Effector memory CD4-positive, alpha-beta T cell (primary cell): ENCODE measurements at places on chromosomes 3 and 15.

DNA sequence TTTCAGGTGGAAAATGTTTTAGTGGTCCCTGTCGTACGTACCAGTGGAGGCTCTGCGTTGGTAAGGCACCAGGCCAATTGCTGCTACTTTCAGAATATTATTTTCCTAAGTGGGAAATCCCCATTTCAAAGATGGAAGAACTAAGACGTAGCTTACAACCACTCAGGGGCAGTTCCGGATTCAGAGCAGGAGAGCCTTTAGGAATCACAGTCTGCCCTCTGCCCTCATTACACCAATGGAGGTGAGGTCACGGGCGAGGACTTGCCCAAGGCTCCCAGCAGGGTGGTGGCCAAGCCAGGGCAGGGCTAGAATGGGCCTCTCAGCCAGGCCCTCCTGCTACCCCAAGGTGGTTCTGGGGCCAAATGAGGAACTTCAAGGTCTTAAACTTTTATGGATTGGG lies 72.6 kb downstream of the RASGRF1 start:
- no peak overlapping the region for H3K4me3 ChIP-seq
- no peaks in the 10 kb centered on the region for H3K27me3 ChIP-seq
- no peaks in the 10 kb centered on the region for H3K36me3 ChIP-seq

- H3K4me3 ChIP-seq, result no peak overlapping the region
- no peaks in the 10 kb centered on the region for H3K27me3 ChIP-seq
- no peaks in the 10 kb centered on the region for H3K4me1 ChIP-seq
- peaks cover 11% of the 10 kb centered on the region for H3K36me3 ChIP-seq
- DNase-seq, result no peak
Observed at GRCh38 chr3:128340904-128341555, 125.7 kb downstream of the DNAJB8 start.

DNA sequence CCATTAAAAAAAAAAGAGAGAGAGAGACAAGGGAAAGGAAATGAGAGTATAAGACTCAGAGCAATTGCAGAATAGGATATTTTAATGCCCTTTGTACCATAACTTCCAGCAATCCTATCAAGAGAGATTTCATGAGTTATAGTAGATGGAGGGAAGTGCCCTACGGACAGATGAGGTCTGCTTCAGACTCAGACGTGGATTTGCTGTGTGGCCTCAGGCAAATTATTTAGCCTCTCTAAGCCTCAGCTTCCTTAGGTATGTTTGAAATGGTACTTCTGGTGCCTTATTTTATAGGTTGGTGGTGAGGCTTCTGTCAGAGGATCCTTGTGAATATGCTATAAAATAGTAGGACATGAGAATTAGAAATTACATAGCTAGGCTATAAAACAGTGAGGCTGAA lies 448.2 kb downstream of the EDEM1 start:
- H3K36me3 ChIP-seq, result no peaks in the 10 kb centered on the region
- DNase-seq, result no peak
- H3K27me3 ChIP-seq, result no peaks in the 10 kb centered on the region
- H3K27ac ChIP-seq, result no peak overlapping the region

GRCh38 chr15:31241888-31242522 lies 84.6 kb upstream of the KLF13 start:
- no peak overlapping the region for H3K4me3 ChIP-seq
- no peaks in the 10 kb centered on the region for H3K36me3 ChIP-seq
- H3K4me1 ChIP-seq, result peaks cover 15% of the 10 kb centered on the region
- no peaks in the 10 kb centered on the region for H3K27me3 ChIP-seq
- DNase-seq, result peak; percentile 32

DNA sequence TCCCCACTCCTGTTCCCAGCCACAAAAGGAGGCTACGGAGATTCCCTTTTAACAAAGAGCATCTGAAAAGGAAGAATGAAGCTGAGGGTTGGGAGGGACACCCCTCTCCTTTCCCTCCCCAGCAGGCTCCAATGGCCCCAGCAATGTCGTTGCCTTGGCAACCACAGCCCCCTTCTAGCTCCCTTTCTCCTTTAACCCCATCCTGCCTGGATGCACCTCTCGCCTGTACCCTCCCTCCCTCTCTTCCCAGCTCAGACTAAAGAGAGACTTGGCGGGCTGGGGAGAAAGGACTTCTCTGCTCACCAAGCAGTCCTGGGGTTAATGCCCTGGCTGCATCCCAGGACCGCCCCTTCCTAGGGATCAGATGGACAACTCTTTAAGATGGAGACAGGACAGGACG lies 7.1 kb upstream of the RPL29 start:
- no peak overlapping the region for H3K27ac ChIP-seq
- DNase-seq, result no peak
- no peaks in the 10 kb centered on the region for H3K36me3 ChIP-seq
- H3K27me3 ChIP-seq, result no peaks in the 10 kb centered on the region

GRCh38 chr15:33788906-33789540 lies 179.3 kb upstream of the CHRM5 start:
- H3K27ac ChIP-seq, result no peak overlapping the region
- H3K36me3 ChIP-seq, result no peaks in the 10 kb centered on the region
- H3K27me3 ChIP-seq, result no peaks in the 10 kb centered on the region
- no peak overlapping the region for H3K4me3 ChIP-seq
- H3K4me1 ChIP-seq, result no peaks in the 10 kb centered on the region

DNA sequence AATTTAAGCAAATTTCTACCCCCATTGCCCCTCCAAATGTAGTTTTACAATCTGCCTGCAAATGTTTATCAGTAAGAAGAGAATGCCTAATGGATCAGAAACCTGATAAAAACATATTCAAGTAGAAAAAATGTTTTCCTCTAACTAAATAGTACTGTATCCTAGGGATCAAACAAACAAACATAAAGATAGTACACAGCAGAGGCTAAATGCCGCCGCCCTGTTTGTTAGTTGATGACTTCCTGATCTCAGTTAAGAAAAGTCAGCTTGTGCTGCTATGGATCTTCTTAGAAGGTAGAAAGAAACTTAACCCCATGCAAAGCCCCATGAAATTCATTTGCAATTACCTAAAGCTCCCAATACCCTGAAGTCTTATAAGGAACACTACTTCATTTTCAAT lies 387.3 kb upstream of the THBS1 start:
- H3K36me3 ChIP-seq, result no peaks in the 10 kb centered on the region
- DNase-seq, result no peak
- no peaks in the 10 kb centered on the region for H3K27me3 ChIP-seq
- H3K27ac ChIP-seq, result no peak overlapping the region
- H3K4me3 ChIP-seq, result no peak overlapping the region
- no peaks in the 10 kb centered on the region for H3K4me1 ChIP-seq

GRCh38 chr3:146184241-146185015 lies 23.4 kb upstream of the PLOD2 start:
- no peaks in the 10 kb centered on the region for H3K4me1 ChIP-seq
- no peak for DNase-seq
- H3K36me3 ChIP-seq, result no peaks in the 10 kb centered on the region
- H3K27ac ChIP-seq, result no peak overlapping the region
